MV-4-11 (cell line): ENCODE measurements at places on chromosomes 6 and 20.

DNA sequence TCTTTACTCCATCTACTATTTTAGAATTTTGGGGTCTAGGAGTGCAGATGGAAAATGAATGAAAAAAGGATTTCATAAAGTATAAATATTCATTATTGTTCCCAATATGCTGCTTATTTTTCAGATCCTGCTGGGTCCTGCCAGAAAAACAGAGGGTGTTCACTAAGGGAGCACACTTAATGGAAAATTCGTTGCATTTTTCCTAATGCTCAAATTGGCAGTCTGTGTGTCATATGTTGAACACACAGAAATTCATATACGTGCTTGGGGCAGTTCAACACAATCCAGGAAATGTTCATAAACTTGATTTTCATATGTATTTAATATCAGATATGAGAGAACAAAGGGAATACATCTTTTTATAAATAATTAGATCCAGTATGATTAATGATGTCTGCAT is 1019.4 kb downstream of the EPHA7 start:
- no peak for DNase-seq

DNA sequence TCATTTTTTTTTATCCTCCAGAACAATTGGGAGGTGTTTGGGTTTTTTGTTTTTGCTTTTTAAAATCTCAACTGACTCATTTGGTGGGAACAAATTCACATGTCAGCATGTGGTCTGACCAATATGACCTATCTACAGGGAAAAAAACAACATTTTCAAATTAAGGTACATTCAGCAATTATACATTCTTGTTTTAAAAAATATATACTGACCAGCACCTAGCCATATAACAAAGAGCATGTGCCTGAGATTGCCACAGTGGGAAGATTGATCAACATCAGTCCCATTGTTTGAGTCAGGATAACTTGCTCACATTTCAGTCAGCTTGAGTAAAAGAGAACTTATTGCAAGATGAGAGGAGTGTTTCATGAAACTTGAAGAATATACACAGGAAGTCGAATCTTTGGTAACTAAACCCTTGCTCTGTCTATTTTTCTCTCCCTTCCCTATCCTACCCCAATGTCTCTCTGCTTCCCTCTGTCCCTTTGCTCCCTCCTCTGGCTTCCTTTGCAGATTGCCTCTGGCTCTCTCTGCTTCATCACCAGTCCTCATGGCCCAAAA is 163.2 kb upstream of the TAB2 start:
- DNase-seq: peak; percentile 2

DNA sequence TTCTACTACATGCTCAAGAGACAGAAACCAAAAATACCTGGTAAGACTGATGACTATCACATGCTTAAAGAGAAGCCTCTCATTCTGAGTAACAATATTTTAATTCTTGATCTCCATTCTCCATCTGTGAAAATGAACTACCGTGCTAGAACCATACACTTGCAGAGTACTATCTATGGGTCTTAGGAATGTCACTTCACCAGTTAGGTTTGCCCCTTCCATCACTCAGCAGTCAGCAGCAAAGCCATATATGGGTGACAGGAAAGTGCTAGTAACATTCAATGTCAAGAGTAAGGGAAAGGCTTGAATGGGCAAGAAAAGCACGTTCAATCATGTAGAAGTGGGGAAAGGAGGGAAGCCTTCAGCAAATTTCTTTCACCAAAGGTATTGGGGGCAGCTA is 2.3 kb downstream of the DNAAF9 start:
- no peak for DNase-seq

GRCh38 chr6:130216620-130217019 is 6.1 kb downstream of the SAMD3 start:
- DNase-seq: no peak

- DNase-seq: no peak
These were observed 452 bp upstream of the GATA5 start for GRCh38 chr20:62476056-62476838.

DNA sequence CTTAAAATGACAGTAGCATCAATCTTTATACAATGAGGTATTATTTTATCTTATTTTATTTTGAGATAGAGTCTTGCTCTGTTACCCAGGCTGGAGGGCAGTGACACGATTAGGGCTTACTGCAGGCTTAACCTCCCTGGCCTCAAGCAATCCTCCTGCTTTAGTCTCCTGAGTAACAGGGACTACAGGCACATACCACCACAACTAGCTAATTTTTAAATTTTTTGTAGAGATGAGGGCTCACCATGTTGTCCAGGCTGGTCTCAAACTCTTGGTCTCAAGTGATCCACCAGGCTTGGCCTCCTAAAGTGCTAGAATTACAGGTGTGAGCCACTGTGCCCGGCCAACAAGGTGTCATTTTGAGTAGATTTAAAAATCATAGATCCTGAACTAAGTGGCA is 125.9 kb downstream of the PDSS2 start:
- no peak for DNase-seq

DNA sequence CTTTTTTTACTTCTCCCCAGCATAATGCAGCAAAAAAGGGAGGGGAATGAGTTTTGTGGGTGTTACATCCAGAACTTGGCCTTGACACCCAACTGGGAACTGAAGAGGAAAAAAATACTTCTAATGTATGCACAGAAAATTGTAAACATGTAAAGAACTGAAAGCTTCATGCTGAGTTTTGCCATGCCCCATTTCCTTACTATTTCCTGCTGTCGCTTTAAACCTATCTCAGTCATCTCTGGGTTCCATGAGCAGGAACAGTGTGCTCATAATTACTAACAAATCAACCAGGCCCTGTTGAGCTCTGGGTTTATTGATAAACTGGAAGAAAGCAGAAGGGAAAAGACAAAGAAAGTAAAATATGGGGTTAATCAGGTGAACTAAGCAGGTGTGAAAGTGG is 14.2 kb downstream of the TFAP2B start:
- DNase-seq: no peak

- no peak for DNase-seq
These were observed 48.8 kb downstream of the ERMARD start for GRCh38 chr6:169800116-169800667.

GRCh38 chr20:46376196-46376785 is 30.1 kb downstream of the ELMO2 start:
- DNase-seq: no peak

DNA sequence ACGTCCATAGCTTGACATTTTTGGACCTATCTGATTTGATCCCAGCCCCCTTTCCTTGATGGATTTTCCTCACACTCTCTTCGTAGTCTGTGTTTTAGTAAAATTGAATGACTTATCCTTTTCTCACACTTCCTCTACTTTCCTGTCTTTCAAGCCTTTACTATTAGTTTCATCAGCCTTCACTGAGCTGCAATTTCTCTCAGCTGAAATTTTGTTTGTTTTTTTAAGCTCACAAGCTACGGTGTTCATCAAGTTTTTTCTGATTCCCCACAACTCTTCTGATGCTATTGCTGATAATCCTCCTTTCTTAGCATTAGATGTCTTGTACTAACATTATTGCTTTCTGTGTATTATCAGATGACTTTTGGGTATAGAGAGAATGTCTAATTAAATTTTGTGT is 263.7 kb downstream of the TBX18 start:
- no peak for DNase-seq

DNA sequence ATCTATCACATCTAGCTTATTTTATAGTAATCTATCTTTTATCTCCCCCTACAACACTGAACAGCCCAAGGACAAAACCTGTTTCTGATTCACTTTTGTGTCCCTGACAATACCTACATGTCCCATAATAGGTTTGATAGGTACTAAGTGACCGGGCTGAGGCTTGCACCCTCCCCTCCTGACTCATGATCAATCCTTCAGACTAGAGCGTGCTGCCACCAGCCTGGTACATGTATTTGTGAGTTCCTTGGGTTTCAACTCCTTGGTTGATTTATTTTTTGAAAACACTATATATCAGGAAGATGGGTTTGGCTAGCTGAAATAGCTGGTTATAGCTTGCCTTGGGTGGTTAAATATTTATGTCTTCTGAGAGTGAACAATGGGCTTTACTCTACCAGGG is 41.6 kb upstream of the RAB23 start:
- no peak for DNase-seq

- DNase-seq: no peak
These were observed 126.4 kb upstream of the AHI1 start for GRCh38 chr6:135623979-135624378.

DNA sequence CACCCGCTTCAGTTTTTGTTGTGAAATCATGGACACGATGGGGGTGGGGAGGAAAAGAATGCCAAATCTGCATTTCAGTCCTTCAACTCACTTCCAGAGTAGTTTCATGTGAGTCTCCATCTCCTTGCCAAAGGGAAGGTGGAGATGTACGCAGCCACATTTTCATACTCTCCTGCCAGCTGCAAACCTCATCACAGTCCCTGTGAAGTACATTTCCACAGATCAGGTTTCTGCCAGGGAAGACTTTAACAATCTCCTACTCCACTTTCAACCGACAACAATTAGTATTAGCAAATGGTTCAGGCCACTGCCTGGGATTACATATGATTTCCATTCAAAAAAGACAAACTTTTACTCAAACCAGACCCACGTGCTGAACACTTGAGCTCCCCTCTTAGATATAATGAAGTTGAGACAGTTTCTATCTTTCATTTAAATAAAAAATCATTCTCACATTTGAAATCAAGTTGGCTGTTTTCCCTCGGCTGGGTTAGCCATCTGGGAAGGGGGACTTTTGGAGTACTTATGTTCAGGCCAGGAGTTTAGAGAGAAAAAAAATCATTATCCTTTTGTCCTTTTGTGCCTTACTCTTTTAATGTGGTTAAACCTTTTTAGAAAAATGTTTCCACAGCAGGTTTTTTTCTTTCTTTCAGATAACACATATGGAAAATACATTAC is 51.0 kb upstream of the CEP162 start:
- no peak for DNase-seq

GRCh38 chr6:37005827-37006567 is 542 bp downstream of the FGD2 start:
- DNase-seq: peak; percentile 75

- peak; percentile 6 for DNase-seq
These were observed 83.3 kb downstream of the SYCP2 start for GRCh38 chr20:59850018-59850641.

- DNase-seq: no peak
These were observed 2.8 kb upstream of the PLCG1 start for GRCh38 chr20:41134362-41135186.

GRCh38 chr20:14431568-14431967 is 94.2 kb upstream of the FLRT3 start:
- peak; percentile 65 for DNase-seq

DNA sequence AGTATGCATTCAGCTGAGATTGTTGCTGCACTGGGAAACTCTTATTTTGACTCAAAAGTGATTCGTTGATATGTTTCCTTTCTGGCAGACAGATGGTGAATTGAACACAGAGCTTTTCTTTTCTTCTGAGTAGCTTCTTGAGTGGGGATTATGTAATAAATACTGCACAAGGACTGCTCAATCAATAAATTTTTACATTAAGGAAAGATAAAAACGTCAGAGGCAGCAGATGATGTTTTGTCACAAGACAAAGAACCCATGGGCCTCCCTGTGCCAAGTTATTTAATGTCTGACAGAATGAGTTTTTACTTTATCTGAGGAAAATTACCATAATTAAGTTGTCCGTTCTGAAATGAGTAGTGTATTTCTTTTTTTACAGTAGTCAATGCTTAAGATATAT is 460.3 kb downstream of the UTRN start:
- no peak for DNase-seq

GRCh38 chr6:129691043-129691640 is 18.8 kb downstream of the ARHGAP18 start:
- DNase-seq: no peak
